LHCN-M2 (cell line): ENCODE measurements at places on chromosomes 2 and 18. TPM values are rescaled to one million over a fixed set of nuclear protein-coding genes. Genes with fewer than 3 reads are reported as not detected.

DNA sequence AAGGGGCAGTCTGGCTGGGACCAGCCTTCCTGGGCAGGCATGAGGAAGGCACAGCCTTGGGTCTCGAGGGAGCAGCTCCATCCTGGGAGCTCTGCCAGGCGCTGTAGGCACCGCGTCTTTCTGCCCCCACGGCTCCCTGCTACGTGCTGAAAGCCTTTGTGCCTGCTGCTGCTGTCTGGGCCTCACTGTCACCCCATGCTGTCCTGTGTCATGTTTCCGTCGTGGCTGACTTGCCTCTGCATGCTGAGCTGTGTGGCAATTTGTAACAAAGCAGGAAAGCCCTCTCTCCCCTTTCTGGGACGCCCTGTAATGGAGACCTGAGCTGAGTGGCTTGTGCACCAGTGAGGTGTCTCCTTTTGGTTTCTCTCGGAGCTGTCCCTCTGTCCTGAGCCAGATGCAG lies 152.5 kb downstream of the TSN start:
- no peak for DNase-seq

GRCh38 chr2:10132043-10132575 lies 9.6 kb downstream of the RRM2 start:
- DNase-seq = no peak

RAB11FIP5 gene
- total RNA-seq = 31.0 and 33.7 TPM in 2 replicates

DNA sequence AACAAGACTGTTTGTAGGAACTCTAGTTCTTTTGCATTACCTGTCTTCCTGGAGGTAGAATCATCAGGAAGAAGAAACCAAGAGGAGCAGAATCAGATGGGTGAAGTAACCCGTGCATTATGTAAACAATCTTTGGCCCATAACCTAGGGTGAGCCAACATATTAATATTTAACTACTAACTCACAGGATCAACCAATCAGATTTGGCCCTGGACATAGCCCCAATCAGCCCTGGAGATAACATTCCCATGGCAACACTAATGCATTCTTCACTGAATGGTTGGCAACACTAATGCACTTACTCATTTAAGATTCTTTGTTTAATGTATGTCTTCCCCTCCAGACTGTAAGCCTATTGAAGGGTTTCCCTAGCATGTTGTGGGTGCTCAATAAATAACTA lies 72.0 kb upstream of the CTAGE1 start:
- DNase-seq = no peak

DNA sequence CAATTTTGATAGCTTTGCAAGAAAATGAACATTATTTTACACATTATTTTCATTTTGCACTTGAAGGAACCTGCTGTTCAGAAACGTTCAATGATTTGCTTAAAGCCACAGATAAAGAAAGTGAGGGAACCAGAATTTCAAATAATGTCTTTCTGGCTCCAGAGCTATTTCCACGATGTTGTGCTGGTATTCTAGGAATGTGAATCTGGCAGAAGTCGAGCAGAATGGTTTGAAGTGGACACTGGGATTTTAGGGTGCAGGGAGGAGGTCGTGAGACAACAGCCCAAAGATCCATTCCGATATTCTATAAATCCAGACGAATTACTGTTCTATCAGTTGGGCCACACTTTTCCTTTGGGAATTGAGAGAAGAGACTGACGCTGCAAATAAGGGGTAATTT lies 2.2 kb downstream of the CCDC102B start:
- peak; percentile 33 for DNase-seq

GAL3ST2 gene
- not detected in 2 replicates for total RNA-seq

DNA sequence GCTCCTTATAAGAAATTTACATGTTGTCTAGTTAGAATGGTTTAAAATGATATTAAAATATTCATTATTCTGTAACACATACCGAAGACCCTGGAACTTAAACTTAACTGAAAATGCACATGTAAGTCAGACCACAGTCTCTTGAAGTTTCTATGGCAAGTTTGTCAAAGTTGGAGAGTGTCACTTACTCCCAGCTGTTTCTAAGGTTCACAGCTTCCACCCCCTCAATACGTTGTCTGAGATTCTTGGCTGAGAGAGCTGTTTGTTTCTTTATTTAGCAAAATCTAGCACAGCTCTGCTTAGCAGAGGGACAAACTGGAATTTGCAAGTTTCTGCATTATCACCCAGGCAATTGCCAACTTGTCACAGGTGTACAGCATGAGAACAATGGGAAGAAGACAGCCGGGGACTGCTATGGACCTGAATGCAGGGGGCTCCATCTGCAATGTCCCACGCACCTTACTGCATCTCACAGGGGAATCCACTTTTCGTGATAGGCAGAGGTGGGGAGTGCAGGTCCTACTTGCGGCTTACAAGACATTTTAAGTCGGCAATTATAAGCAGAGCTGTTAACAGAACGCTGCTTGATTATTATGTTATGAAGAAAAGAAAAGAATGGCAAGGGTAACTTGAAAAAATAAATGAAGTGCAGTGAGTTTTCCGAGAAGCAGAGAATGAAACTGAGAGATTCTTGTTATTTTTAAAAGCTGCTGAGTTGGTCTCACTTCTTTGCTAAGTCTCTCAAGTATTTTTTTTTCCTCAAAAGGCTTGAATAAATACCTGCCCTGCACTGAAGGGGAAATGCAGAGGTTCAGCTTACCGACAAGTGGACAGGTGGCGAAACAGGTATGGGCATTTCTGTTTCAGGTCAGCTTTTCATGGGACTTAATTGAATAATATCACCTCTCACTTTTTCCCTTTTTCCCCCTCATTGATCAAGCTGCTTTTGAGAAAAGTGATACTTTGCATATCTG lies 1072.1 kb upstream of the FANCL start:
- no peak for DNase-seq

DNA sequence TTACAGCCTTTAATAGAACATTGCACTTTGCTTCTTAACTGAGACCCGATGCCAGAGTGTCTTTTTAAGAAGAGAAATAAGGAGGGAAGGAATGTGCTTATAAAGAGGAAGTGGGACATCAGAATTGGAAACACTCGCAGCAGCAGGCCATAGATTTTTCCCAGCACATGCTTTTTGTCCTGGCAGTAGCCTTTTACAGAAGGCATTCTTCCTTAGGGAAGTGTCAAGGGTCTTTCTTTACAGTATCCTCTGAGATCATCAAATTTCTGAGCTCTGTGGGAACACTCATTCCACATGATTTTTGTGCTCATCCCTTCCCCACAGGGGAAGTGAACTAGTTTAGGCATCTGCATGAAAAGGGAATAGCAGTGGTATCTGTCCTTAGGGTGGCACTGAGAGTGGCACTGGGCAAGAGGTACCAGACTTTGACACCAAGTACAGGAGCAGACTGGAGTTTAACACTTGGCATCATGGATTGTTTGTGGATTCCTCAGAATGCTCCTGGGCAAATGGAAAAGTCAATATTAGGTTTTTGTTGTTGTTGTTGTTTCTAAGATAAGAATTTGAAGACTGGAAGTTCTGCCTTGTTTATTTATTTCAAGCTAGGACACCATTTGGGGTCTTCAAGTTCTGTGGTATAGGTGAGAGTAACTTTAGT lies 4.1 kb downstream of the MYO1B start:
- no peak for DNase-seq

ILKAP gene
- total RNA-seq = 16.0 and 22.9 TPM in 2 replicates

DNA sequence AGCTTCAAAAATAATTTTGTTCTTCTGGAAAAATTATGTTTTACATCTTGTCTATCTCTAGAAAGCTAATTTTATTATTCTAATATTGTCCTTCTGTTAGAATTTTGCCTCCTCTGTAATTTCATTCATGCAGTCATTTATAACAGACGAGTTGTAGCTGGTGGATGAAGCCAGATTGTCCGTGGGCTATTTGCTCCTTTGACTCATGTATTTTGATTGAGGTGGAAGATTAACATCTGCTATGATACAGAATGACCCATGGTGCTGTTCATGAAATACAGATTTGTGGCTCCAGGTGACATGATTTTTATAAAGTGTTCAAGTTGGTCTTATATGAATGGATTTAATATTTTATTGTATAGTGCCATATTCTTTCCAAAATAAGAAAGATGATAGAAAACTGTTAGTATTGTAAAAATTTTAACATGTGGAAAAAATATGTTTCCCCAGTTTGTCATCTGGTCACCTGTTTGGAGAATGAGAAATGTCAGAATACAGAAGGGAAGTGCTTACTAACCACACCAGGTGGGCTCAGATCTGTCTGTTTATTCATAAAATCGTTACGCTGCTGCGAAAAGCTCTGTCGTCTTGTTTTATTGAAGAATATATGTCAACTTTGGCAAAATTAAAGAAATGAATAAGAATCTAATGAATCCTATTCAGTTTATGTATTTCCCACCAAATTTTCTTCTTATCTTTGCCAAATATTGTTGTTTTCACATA lies 20.4 kb upstream of the L3MBTL4 start:
- DNase-seq = no peak

DNA sequence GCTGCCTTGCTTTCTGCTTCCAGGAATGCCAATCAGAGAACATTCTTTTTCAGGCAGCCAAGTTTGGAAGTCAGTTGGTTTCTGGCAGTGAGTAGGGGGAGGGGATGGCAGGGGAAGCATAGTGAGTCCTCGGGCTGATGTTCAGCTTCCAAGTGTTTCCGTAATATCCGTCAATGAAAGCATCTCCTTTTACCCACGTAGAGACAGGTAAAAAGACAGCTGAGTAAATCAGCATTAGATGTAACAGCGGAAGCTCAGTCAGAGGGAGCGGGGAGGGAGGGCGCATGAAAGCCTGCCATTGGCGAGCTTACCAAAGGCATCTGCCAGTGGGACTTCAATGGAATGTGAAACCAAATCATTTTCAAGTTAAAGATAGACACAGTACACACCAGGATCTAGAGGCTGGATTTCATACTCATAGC lies 117.1 kb upstream of the DTNA start:
- DNase-seq = peak; percentile 65

TXNL1 gene
- total RNA-seq = 55.0 and 65.1 TPM in 2 replicates

IL18RAP gene
- total RNA-seq = not detected in 2 replicates

DNA sequence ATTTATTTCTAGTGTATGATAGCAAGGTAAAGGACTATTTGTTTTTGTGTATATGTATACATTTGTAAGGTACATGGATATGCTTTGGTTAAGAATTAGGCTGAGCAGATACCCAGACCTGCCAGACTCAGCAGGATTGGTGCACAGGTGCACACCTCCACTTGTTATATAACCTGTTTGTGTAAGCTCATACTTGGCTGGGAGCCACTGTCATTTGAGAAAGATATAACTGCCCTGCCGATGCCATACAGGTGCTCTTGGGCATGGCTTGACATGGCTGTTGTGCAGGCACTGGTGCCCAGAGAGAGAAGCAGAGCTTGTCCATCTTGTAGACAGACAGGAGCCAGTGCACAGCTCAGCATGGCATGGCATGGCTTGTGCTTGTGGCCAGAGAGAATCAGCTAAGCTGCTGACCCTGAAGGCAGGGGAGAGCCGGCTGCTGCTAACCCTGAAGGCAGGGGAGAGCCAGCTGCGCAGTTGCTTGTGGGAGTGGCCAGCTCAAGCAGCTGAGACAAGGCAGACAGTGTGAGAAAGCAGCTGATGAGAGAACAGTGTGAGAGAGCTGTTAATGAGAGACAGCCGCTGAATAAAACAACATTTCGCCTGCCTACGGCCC lies 136.5 kb downstream of the RNF144A start:
- DNase-seq = no peak

CPS1 gene
- total RNA-seq = 30.8 and 36.4 TPM in 2 replicates

RASGRP3 gene
- 6.1 and 9.4 TPM in 2 replicates for total RNA-seq

RIT2 gene
- not detected in 2 replicates for total RNA-seq

DNA sequence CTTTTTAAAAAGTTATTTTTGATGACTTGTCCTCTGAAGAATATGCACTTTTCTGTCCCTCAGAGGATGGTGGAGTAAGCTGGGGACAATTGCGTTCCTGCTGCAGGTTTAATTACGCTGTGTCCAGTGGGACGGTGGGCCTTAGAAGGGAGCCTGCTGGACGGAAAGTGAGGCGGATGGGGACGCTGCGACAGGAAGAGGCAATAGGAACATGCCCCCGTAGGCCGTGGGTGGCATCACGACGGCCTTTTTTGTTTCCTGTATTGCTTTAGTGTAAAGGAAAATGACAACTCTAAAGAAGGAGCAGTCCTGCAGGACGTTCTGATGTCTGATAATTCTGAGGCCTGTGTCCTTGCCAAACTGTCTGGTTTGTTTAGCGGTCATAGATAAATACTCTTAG lies 121.6 kb downstream of the NFATC1 start:
- DNase-seq = no peak

DNA sequence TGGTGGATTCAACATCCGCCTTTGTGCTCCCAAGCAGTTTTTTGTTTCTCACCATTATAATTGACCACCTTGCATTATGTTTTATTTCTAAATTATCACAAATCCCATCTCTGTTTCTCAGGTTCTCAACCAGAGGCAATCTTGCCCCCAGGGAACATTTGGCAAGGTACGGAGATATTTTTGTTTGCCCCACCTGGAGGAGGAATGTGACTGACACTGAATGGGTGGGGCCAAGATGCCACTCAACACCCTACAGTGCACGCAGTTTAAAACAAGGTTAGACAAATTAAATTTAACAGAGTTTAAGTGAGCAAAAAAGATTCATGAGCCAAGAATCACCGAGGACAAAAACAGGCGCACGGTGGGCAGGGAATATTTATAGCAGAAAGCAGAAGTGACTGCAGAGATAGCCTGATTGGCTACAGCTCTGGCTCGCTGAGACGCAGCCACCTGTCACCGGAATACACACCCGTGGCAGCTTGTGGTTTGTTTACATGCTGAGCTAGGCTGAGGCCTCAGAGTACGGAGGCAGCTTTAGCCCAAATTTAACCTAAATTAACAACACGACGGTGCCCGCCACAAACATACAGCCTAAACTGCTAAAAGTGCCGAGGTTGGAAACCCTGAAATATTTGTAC lies 150.0 kb upstream of the ALKAL2 start:
- DNase-seq = no peak

DNA sequence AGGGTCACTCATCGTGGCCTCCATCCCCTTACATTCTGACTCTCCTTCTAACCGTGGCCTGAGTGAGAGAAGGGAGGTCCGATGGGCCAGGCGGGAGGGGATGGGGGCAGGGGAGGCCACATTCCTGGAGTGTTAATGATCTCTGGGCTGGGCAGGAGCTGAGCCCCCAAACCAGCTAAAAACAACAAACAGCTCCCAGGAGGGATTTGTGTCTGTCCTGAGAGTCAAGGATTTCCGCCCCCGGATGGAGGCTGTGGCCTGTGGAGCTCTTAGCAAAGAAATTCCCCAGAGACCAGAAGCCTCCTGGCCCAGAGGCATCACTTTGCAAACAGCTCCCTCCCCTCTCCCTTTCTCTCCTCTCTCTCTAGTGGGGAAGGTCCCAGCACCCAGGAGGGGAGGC lies 23.5 kb downstream of the EMX1 start:
- DNase-seq = peak; percentile 70

DNA sequence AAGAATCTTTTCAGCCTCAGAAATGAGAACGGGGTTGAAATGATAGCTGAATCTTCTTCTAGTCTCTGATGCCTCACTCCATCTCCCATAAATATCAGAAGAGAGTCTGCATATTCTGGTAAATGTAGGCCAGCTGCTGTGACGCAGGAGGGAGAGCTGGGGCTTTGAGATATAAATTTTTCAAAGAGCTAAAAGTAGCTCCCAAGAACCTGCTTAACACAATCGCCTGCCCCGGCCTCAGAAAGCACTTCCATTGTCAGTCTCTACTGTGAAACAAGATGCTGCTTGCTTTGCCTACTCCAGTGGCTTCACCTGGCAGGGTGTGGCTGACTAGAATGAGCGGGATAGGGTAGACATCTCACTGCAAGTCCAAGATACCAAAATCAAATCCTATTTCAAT lies 105.0 kb upstream of the CCDC150 start:
- no peak for DNase-seq

PLGLB1 gene
- 0.34 and 0.96 TPM in 2 replicates for total RNA-seq

GRCh38 chr2:241561832-241562231 lies 3.3 kb downstream of the BOK start:
- peak; percentile 61 for DNase-seq

GRCh38 chr2:31387850-31388249 lies 26.7 kb downstream of the XDH start:
- DNase-seq = no peak

BMP10 gene
- total RNA-seq = not detected in 2 replicates

- peak; percentile 71 for DNase-seq
Measured at GRCh38 chr2:199405241-199405640, 52.5 kb downstream of the SATB2 start.
